ENCODE measurements at places on chromosomes 7 and 10.

DNA sequence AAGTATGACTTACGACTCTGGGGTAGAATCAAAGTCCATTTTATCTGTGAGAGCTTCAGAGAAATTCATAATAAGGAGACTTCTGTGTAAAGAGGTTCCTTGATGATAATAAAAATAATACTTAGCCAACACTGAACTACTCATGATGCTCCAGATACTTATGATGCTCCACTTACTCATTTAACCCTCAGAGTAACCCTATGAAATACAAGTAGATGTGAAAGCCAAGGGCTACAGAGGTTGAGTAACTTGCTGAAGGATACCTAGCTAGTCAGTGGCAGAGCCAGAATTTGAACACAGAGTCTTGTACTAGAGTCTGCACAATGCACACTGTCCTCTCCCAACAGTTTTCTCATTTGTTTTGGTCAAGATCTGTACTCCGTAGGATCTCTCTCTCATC is 89.5 kb downstream of the HECW1 start:
- no peak for DNase-seq

DNA sequence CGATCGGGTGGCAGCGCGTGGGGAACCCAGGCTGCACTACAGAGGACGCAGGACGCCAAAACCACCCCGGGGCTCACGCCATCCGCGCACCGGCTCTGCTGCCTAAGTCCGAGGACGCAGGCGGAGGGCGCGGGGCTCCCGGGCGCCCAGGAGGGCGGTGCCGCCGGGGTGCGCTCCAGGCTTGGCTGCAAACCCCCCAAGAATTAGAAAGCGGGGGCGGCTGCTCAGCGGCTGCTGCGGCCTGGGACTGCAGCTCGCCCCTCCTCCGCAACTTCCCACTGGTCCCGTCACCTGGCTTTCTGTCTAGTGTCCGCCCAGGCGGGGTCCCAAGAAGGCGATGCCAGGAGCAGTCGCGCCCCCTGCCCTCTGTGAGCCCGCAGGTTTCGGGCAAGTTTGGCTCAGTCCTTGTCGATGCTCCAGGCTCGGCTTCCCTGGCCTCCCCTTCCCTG is 1.7 kb upstream of the POU6F2 start:
- no peak for DNase-seq

- DNase-seq: no peak
Measured at GRCh38 chr7:46786221-46786954, 795.5 kb downstream of the TNS3 start.

- DNase-seq: no peak
Measured at GRCh38 chr7:114788706-114789105, 133.2 kb upstream of the MDFIC start.

DNA sequence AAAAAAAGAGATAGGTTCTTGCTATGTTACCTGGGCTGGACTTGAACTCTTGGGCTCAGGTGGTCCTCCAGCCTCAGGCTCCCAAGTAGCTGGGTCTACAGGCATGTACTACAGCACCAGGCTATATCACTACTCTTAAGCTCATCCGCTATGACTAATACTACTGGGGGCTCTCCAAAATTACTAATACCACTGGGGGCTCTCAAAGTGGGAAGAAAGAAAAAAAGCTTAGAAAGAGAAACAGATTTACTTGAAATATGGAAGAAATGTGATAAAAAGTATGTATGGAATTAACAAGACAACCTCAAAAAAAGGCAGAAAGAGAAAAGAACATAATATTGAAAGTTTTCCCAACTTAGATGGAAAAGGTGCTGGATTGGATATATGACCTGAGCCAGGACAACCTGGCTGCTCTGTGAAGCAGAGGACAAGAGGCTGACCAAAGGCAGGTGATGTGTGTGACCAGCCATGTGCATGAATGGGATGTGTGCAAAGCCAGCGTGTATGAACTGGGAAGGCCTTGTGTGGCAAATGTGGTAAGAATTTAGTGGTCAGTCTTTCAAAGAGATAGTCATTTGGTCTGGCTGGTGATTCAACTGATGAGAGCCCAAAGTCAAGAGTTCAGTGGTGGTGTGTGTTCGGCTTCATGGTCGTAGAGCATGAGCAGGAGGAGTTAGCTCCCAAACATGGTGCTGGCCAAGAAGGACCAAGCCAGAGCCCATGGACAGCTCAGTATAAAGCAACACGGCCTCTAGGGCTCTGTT is 232.4 kb upstream of the KLF14 start:
- no peak for DNase-seq

DNA sequence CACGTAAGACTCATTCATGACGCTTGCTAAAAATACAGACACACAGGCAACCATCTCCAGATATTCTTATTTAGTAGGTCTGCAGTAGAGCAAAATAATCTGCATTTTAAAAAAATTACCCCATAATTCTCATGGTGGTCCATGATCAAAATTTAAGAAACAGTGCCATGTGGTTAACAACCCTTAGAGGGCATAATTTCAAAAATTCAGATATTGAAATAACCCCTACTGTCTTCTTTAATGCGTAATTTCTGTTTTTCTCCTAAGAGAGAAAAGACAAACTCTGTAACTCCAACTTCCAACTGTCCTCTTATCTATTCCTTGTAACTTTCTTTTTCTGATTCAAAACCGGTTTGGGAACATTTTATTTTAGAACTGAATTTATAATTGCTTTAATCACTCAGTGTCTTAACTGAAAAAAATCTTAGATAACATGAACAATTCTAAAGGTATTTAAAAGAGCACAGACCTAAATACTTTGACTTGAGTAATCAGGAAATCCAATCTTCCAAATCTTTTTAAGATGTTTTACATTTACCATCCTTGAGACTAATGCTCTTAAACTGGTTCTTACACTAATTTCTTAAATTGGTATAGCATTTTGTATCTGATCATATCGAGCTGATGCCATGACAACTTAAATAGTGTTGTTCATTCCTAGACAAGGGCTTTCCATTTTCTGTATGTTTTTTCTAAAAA is 148.0 kb downstream of the GALNT11 start:
- DNase-seq: no peak

DNA sequence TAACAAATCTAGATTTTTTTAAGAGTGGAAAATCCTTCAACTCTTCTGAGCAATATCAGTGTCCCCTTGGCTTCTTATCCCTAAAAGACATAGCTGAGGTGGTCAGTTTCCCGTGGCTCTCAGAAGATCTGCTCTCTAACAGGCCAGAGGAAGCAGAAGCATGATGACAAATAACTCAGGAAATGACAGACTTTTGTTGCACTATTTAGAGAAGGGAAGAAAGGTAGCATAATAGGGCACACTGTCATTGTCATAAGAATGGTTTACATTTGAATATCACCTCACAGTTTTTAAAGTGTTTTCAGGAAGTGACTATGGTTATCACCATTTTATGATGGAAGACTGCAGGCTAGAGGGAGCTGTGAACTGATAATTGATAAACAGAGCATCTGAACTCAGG is 33.6 kb upstream of the RAPGEF5 start:
- DNase-seq: no peak

- DNase-seq: no peak
Measured at GRCh38 chr10:10213237-10213636, 804.4 kb upstream of the CELF2 start.

- no peak for DNase-seq
Measured at GRCh38 chr7:69839782-69840181, 241.5 kb downstream of the AUTS2 start.

DNA sequence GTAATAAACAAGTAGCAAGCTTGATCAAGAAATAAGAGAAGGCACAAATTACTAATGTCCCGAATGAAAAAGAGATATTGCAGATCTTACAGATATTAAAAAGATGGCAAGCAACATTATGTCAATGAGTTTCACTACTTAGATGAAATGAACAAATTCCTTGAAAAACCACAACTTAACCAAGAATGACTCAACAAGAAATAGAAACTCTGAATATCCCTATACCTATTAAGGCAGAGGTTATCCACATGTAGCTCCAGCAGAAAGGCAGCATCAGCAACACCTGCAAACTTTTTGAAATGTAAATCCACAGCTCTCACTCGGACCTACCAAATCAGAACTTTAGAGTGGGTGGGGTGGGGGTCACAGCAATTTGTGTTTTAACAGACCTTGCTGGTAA is 33.6 kb downstream of the PDE1C start:
- no peak for DNase-seq

DNA sequence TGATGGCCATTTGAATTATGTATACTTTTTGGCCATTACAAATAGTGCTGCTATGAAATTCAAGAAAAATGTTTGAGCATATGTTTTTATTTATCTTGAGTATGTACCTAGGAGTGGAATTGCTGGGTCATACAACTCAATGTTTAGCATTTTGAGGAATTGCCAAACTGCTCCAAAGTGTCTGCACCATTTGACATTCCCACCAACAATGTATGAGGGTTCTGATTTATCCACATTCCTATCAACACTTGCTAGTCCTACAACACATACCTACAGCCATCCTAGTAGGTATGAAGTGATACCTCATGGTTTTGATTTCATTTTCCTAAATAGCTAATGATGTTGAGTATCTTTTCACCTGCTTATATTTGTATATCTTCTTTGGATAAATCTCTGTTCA is 165.5 kb downstream of the NOC3L start:
- DNase-seq: no peak

DNA sequence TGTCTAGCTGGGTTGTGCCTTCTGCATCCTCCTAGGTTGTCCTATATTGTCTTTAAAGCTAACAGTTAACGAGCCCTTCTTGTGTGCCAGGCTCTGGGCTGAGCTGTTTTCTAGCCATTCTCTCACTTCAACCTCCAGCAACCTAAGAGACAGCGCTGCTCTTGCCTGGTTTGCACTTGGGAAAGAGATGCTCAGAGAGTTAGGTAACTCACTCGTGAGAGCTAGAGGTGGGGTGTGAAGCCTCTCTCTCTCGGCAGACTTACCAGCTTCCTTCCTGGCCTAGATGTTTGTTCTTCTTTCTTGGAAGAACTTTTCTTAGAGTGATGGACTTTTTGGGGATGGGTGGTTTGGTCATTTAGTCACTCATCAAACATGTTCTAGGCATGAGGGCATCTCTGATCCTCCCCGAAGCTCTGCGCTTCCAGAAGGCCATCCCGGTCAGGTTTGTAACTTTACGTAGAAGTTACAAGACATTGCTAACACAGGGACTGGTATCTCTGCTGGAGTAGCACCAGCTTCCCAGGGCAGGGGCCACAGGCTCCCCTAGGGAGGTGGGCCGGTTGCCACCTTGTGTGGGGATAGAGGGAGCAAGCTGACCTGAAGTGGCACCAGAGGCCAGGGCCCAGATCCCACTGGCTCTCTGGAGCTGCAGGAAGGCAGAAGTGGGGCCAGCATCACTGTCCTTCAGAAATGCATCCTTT is 14.3 kb downstream of the TSPAN15 start:
- no peak for DNase-seq

GRCh38 chr10:70337201-70337651 is 45.2 kb downstream of the LRRC20 start:
- DNase-seq: no peak

DNA sequence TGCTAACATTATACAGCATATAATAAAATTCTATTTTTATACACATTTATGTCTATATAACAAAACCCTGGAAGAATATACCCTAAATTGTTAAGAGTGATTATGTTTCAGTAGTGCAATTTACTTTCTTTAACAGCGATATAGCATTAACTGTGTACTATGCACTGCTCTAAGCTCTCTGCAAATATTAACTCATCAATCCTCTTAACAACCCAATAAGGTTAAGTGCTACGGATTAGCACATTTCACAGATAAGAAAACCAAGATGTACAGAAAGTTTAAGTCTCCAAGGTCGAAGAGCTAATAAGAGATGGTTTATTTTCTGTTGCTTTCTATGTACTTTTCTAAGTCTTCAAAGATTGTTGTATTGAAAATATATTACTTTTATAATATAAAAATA is 95.8 kb downstream of the SEMA3C start:
- DNase-seq: no peak

DNA sequence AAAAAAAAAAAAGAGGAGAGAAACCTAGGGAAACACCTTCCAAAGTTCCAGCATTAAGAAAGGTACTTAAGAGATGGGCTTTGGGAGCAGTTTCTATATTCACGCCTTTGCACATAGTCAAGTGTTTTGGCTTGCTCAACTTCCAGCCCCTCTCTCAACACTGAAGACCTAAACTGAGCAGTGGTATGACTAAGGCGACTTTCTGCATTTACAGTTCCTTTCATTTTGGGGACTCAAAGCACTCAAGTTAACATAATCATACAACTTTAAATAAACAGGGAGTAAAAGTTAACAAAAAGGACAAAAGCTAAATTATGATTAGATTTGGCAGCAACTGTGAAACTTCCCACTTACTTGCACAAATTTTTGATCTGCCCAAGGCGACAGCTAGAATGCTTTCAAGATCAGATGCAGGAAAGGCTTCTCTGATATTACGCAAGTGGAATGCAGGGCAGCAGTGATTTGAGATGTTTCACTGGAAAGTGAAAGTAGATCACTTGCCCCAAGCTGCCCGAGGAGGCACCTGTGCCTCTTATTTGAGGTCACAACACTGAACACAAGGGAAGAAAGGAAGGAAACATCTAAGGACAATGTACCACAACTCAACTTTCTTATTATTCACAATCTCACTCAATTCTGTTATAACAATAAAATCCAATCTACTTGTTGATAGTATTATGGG is 199.5 kb downstream of the SKAP2 start:
- no peak for DNase-seq

GRCh38 chr7:3143869-3144775 is 100.5 kb upstream of the CARD11 start:
- DNase-seq: peak; percentile 6

DNA sequence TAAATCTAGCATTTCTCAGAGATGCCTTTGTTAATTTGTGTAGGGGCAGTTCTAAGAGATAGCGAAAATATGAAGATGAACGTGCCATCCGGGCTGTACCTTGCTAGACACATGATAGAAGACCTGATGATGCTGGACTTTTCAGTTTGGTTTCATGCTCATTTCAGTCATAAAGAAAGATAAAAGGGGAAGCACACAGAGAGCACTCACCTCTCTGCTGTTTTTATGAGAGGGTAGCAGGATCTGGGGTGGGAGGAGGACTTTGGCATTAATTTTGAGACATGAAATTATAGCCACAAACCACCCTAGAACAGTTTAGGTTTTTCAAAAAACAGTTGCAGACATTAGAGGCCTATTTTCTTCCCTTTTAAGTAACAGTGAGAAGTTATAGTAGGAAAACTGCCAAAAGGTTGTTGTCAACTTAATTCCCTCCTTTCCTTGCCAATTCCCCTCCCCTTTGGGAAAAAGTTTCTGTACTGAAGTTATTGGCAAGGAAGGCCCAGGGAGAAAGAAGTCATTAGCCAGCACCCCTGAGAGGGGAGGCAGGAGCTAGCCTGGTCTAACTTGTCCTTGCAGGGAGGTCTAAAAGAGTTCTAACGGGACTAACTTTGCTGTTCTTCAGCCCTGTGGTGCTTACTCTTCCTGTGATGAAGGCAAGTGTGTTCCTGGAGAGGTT is 2.6 kb downstream of the ST7 start:
- DNase-seq: no peak

- no peak for DNase-seq
Measured at GRCh38 chr10:26869528-26869927, 8.8 kb upstream of the ABI1 start.

Measured in breast epithelium (tissue), 4 donors.